ENCODE measurements at places on chromosomes 2 and 18.

DNA sequence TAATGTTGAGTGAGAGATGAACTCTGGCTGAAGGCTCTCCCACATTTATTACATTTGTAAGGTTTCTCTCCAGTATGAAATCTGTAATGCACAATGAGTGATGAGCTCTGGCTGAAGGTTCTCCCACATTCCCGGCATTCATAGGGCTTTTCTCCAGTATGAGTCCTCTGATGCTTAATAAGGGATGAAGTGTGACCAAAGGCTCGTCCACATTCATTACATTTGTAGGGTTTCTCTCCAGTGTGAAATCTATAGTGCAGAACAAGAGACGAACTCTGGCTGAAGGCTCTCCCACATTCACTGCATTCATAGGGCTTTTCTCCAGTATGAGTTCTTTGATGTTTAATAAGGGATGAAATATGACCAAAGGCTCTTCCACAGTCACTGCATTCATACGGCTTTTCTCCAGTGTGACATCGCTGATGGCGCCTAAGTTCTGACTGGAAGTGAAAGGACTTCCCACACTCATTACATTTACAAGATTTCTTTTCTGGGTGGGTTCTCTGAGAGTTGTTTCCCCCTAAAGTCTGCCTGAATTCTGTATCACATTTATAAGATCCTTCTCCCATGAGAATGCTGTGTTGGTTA lies 10.2 kb downstream of the ZNF514 start:
- DNase-seq: no peak

GRCh38 chr2:26457251-26457666 lies 20.7 kb downstream of the OTOF start:
- no peak for DNase-seq

- DNase-seq: no peak
Measured at GRCh38 chr2:236075802-236076201, 92.4 kb downstream of the GBX2 start.

GRCh38 chr2:136251885-136252585 lies 134.1 kb upstream of the CXCR4 start:
- no peak for DNase-seq

DNA sequence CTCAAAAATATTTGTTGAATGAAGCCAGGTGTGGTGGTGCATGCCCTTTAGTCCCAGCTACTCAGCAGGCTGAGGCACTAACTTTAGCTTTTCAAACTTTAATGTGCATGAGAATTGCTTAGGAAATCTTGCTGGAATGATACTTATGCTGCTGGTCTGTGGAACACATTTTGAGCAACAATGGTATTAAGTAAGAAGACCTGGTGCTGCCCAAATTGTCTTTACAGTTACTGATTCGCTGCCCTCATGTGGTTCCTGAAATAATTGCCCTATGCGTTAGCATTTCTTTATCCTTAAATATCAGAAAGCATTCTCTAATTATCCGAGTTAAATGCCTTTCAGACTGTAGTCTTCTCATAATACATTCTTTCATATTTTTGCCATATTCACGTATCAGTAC lies 76.0 kb upstream of the SESTD1 start:
- no peak for DNase-seq

DNA sequence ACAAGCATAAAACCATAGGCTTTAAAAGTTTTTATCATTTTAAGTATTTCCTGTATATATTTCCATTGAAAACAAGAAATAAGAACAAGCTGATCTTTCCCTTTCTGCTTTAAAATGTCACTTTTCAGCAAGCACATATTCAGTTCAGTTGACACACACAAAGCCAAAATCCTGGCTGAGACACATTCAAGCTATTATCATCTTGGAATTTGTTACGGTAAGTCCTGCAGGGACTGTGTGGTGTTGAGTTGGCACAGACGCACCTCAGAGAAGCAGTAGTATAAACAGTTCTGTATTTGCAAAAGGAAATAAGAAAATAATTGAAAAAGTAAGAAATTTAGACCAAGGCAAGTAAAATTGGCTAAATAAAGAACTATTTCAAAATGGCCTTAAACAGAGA lies 10.4 kb upstream of the DAW1 start:
- no peak for DNase-seq

DNA sequence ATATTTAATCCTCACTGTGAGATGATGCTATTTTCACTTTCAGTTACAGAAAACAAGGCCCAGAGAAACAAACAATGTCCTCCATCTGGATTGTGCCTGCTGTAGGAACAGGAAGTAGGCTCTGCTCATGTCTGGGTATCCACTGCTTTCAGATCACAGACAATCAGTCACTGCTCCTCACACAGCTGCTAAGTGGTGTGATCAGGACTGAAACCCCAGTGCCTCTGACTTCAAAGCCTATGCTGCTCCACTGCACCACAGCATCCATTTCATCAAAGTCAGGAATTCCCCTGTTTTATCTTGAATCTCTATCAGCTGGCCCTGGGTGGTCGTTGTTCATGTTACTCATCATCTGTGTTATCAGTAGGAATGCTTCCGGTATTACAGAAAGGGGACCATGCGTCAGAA lies 303.8 kb upstream of the TRIB2 start:
- DNase-seq: no peak

GRCh38 chr2:61726456-61727209 lies 127.2 kb downstream of the FAM161A start:
- no peak for DNase-seq

DNA sequence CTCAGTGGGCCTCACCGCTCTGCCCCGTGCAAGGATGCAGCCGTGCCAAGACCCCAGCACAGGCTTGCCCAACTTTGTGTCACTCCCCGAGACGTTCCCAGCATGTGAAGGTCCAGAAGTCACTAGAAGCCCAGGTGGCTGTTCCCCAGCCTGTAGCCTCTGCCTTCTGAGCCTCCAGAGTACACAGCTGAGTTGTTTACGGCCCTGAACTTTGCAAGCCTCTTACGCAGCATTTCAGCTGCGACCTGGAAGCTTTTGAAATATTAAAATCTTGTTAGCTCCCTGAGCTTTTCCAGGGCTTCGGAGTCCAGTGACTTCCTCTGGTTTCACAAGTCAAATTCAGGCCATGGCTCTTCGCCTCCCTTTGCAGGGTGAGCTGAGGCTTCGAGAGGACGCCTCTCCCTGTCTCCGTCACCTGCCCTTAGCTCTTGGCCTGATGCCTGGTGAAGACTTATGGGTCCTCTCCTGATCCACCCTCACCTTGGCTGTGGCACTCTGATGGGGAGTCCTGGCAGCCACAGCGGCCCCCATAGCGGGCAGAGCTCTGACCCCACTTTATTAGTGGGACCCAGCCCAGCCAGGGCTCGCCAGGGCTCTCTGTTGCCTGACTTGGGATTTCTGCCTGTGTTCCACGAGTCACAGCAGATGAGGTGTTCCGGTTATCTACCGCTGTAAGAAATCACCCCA lies 76.5 kb upstream of the HPCAL1 start:
- no peak for DNase-seq

DNA sequence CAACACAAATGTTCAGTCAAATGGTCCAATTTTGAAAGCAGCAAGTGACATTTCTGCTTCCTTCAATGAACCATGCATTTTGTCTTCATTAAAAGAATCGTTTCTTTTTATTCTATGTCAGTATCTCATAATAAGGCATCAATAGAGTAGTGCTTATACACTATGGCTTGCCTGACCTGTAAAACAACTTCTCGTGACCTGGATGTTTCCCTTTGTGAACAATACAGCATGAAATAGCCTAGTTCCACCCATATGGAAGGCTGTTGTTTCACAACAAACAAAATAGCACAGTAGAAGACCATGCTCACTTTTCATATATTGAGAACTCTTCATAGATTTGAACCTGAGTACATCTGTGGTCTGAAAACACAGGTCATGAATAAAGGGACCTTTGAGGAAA lies 104.3 kb upstream of the PIK3C3 start:
- DNase-seq: no peak

GRCh38 chr2:222561817-222562645 lies 93.9 kb downstream of the FARSB start:
- no peak for DNase-seq

GRCh38 chr18:49874238-49874637 lies 60.9 kb upstream of the ACAA2 start:
- DNase-seq: no peak

DNA sequence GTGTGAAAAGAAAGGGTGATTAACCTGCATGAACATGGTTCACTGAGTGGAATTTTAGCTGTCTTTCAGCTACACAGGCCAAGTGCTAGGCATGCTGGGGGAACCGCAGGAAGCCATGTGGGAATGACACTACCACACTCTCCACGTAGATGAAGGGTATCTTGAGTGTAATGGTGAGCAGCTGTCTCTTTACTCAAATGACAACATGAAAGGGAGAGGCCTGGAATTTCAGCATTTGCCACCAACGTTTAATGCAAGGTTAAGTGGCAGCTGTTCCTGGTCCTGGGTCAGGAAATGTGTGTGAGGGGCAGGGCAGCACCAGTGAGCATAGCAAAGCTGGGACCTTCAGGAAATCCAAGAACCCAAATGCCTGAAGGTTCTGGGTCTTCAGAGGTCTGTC lies 588.4 kb downstream of the SLC4A3 start:
- DNase-seq: no peak

DNA sequence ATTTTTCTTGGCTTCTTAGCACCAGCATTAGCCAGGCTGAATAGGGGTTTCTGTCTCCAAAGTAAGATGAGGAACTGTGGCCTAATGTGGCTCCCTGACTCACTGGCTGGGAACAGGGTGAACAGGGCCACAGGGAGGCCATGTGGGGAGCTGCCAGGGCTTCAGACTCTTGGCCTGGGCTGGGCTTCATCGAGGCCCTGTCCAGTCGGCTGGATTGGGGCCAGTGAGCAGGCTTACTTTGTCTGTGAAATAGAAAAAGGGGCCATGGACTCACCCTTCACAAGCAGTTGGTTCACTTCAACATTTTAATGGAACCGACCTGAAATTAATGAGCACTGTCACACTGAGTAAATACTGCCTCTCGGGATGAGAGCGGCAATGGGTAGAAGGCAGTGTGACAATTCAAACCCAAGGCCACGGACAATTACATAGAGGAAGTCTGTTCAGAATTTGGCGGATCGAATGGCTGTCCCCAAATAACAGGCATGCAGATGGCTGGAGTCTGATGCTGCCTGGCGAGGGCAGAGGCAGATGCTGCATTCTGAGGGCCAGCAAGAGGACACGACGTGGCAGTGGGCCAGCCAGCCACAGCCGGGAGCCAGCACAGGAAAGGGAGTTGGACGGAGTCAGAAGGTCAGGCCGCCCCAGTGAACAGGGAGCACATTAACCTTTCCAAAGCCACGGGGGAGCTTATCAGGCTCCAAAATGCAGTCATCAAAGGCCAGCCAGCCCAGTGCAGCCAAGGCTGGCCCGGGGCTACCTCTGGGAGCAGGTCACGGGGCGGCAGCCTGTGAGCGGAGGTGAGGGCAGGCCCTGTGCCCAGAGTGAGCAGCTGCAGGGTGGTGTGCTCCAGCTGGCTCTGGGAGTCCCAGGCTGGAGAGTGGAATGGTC lies 146.6 kb upstream of the REV1 start:
- DNase-seq: no peak

DNA sequence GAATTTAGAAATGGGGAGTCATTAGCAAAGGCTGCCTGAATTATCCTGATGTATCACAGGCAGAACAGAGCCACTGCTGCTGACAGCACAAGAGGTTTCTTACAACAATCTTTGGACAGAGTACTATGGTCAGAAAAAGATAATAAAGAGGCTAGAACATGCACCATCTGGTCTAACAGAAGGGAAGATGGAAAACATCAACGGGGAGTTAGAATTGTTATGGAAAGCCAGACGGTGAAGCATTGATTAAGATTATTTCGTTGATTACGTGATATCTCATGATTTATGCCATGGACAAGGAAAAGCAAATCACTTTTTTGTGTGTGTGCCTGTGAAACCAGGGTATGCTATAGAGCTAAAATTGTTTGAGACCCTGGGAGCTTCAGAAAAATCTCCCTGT lies 409.4 kb upstream of the ETAA1 start:
- DNase-seq: no peak

- no peak for DNase-seq
Measured at GRCh38 chr2:219289537-219290361, 10.6 kb downstream of the DNAJB2 start.

DNA sequence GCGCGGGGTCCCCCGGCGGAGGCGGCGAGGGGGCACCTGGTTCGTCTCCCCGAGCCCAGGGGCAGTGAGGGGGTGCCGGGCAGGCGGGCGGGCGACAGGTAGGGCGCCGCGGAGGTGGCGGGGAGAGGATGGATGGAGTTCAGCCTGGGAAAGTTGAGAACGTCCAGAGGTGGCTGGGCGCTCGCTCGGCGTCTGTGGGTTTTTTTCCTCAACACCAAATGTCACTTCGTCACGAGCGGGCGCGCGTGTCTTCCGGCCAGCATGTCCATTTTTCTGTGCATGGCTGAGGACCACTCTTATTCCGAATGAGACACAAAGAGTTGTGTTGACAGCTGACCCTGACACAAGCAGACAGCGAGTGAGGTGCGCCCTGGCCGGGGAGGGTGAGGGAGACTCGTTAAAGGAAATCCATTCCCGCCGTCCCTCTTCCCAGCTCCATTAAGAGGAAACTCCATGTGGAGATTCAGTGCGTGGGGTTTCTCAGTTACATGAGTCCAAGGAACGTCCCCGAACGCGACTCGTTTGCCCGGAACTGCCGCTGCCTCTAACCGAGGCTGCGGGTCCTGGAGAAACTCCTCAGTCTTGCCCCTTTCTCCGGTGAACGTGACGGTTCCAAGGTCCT lies 859 bp downstream of the GREB1L start:
- DNase-seq: no peak

GRCh38 chr2:85134896-85135659 lies 1.9 kb downstream of the TCF7L1 start:
- no peak for DNase-seq

GRCh38 chr2:68915393-68915792 lies 37.3 kb downstream of the GKN2 start:
- DNase-seq: no peak

- peak; percentile 8 for DNase-seq
Measured at GRCh38 chr2:18749912-18750526, 160.7 kb upstream of the NT5C1B start.

- DNase-seq: no peak
Measured at GRCh38 chr2:217525076-217525475, 477.7 kb downstream of the TNS1 start.

- no peak for DNase-seq
Measured at GRCh38 chr2:10862330-10862729, 49.4 kb upstream of the KCNF1 start.

DNA sequence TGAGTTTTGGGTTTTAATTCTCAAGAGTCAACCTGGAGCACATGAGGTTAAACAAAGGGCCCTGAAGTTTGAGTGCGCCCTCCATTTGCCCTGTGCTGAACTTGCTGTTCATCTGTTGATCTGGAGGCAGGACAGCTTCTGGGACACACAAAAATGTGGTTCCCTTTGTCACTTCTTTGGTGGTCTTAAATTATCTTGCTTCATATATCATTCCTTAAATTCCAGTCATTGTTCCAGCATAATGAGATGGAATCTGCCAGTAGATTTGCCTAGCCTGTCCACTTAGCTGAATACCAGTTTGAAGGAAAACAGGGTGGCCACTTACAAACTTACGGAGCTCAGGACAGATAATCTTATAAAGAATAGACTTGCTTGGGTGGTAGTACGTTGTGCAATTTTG lies 916 bp downstream of the CETN1 start:
- no peak for DNase-seq

DNA sequence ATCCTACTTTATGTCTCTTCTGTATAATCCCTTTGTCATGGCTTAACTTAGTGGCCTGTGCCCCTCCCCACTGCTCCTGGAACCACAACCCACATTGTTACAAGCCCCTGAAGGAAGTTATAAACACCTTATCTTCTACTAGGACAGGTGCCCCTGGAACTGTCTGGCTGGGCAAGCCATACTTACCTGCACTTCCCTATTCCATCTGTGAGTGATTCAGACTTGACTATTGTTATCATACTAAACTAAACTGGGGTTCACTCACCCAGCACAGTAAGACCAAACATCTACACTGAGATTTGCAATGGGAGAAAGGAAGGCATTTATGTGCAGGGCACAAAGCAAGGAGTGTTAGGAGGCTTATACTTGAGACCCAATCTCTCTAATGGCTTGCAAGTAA lies 3.7 kb upstream of the UGT1A6 start:
- no peak for DNase-seq

All from activated CD4-positive, alpha-beta T cell treated with anti-CD3 and anti-CD28 coated beads, Interleukin-2, amount 50 U/mL, for 24 hours (primary cell).